ENCODE measurements at places on chromosomes 11 and 22. TPM values are rescaled to one million over a fixed set of nuclear protein-coding genes. Genes with fewer than 3 reads are reported as not detected.

Gene ACTN3
- total RNA-seq = 0.21 TPM

Gene APOL4
- total RNA-seq = 4.4 TPM

Gene SDF2L1
- total RNA-seq = 32.4 TPM

Gene TBX10
- not detected for total RNA-seq

Gene PAX6
- total RNA-seq = 2.7 TPM

Gene DCDC1
- total RNA-seq = 0.44 TPM

Gene GLYAT
- total RNA-seq = not detected

Gene PIWIL4
- total RNA-seq = 0.54 TPM

Gene THY1
- 526 TPM for total RNA-seq

Gene CRYAB
- total RNA-seq = not detected

Gene NNMT
- not detected for total RNA-seq

Gene CCDC88B
- total RNA-seq = 8.3 TPM

Gene FDXACB1
- 1.4 TPM for total RNA-seq

Gene RTN4R
- 19.0 TPM for total RNA-seq

Gene SLC17A6
- total RNA-seq = not detected

Gene CHRM4
- total RNA-seq = not detected

Gene FAU
- 998 TPM for total RNA-seq

Gene SLC25A18
- total RNA-seq = 2.2 TPM

Gene DDTL
- total RNA-seq = 1.4 TPM

Gene MPPED2
- total RNA-seq = 50.2 TPM

Gene PRG3
- not detected for total RNA-seq

Gene MICAL3
- total RNA-seq = 54.3 TPM

Data from endothelial cell (in vitro differentiated cells).